ENCODE measurements at places on chromosomes 5 and 9.

- no peak for ATAC-seq
Measured at GRCh38 chr5:25618821-25619220, 974.0 kb upstream of the CDH10 start.

DNA sequence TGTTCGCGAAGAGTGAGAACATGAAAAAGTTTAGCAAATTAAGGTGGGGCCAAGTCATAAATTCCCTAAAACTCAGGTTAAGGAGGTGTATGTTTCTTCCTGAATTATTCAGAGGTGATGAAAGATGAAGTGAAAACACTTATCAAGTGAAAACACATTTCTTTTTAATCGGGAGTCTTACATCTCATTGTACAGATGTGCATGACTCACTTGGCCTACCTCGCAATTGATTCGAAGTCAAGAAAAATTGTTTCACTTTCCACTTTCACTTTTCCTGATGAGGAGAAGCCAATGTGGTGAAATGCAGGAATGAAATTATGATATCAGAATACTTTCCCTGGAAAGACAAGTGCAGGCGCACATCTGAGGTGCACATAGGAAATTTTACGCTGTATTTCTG is 78.7 kb downstream of the SLC25A46 start:
- ATAC-seq, result no peak

- peak; percentile 94 for ATAC-seq
Measured at GRCh38 chr5:57779383-57780223, 297.0 kb upstream of the ACTBL2 start.

- peak; percentile 29 for ATAC-seq
Measured at GRCh38 chr5:50958852-50959457, 292.5 kb downstream of the PARP8 start.

- ATAC-seq, result no peak
Measured at GRCh38 chr9:133552236-133552635, 17.7 kb downstream of the ADAMTSL2 start.

DNA sequence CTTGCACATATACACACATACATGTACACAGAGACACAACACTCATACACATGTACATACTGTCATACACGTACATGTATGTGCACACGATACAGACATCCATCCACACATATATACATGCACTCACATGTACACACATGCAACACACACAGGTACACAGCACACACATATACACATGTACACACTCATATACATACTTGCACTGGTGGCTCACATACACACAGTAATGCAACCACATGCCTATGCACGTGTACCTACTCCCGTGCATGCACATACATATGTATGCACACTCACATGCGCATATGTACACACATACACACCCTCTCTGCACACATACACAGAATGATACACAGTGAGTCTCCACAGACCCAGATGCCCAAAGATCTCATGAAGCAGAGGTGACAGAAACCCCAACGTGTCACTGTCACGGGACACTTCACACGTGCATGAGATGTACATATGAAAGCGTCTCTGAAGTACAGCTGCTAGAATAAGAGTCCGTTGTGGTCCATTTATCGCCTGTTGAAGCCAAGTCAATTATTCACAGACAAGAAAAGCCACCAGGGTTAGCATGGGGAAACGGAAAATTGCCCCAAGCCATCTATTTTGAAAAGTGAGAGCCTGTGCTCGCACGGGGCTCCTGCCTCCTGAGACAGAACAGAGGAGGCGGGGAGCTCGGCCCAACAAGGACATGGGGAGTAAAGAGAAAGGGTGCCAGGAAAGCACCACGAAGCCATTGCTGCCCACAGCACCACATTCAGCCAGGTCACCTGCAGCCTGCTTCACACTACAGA is 24.9 kb downstream of the LPCAT1 start:
- no peak for ATAC-seq

All from SK-N-SH treated with all-trans-retinoic acid at 6 μM for 48 hours (cell line).